Esophagus muscularis mucosa (tissue), 4 donors: ENCODE measurements at places on chromosomes 7 and 10. TPM values are rescaled to one million over a fixed set of nuclear protein-coding genes. Genes with fewer than 3 reads are reported as not detected.

GRCh38 chr10:61634746-61635145 is 28.0 kb upstream of the CABCOCO1 start:
- DNase-seq = no peak

- DNase-seq = no peak
Observed at GRCh38 chr10:97025613-97026242, 160.0 kb downstream of the SLIT1 start.

GRCh38 chr10:3897156-3897555 is 112.1 kb upstream of the KLF6 start:
- no peak for DNase-seq

DNA sequence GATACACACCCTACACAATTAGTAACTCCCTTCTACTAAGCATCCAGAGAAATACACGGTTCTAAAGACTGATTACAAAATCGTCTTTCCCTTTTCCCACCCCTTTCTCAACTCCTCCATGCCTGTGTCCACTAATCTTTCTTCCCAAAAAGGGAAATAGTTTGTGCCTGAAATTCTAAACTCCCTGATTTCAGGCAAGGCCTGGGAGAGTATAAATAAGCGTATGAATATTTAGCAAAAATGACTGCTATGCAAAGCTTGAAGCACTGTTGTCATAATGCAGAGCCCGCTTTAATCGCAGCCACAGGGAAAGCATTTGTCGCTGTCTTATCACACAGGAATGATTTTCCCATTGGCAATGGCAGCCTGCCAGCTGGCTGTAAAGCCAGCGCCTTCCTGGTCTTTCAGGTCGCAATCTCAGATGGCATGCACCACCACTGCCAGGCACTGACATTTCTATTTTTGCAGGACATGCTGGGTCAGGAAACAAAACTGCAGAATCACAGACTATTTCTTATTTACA is 142.9 kb upstream of the PCGF5 start:
- peak; percentile 87 for DNase-seq

Gene TBXAS1
- total RNA-seq = 10.8 TPM

Gene AQP1
- total RNA-seq = 518 TPM

Gene PDSS1
- total RNA-seq = 5.0 TPM

Gene KIAA1549
- total RNA-seq = 3.2 TPM

GRCh38 chr7:126605553-126605952 is 647.2 kb downstream of the GRM8 start:
- no peak for DNase-seq

DNA sequence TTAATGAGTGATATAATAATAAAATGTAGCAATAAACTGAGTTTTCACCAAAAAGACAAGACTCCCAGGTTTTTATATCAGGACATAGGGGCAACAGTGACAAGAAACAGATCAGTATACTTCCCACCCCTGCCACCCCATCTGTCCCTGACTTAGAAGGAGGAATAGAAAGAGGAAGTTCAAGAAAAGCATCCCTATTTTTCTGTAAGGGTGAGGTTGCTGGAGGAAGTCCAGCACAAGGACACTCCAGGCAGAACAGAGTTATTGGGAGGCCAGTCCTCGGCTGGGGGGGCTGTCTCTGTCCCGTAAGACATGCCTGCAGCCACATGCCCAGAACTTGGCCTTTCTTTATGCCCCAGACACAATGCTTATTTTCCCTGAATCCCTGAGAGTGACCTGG is 16.5 kb upstream of the TLX1 start:
- no peak for DNase-seq

DNA sequence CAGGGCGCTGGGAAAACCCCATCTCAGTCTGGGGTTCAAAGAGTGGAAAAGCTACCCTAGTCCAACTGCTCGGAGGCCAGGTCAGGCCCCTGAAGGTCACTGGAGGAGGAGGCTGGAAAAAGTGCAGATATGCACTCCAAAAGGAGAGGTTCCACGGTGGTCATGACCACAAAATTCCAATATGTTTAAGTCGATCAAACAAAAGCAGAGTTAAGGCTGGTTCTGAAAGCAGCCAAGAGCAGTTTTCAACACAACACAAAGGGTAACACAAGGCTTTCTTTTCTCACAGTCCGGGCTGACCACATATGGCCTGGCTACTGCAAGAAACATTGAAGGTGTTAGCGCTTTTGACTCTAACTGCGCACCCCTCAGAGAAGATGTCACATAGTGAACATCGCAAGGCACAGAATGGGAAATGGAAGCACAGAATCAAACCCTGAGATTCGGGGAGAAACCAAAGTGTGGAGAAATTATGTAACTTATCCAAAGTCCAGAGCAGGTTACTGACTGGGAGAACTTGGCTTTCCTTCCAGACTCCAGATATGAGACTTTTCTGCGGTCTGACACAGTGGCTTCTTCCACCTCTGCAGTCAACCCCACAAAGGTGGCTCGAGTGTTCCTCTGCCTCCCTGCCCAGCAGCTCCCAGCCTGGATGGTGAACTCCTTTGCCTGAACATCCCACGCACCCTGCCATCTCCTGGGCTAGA is 1.3 kb upstream of the GRB10 start:
- DNase-seq = no peak

Gene MLXIPL
- 9.6 TPM for total RNA-seq

Gene AZGP1
- 2.5 TPM for total RNA-seq

- DNase-seq = no peak
Observed at GRCh38 chr10:33249659-33250345, 84.7 kb downstream of the NRP1 start.

DNA sequence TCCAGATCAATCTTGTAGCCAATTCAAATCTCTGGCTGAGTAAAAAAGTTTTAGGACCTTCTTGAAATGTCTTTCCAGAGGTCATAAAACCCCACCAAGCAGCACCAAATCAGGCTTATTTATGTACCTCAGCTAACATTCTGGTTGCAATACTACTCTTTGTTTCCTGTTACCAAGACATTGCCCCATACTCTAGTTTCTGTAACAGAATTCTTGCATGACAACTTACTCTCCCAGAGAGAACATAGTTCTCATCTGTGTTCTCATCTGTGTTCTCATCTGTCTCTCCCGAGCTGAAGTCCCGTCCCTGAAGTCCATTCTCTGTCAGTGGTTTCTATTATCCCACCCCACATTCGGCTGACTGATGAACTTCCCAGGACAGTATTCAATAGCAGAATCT is 1285.1 kb downstream of the XPNPEP1 start:
- no peak for DNase-seq

Gene CNNM1
- 3.4 TPM for total RNA-seq

Gene CTBP2
- 125 TPM for total RNA-seq

GRCh38 chr10:125011926-125012705 is 70.2 kb downstream of the ZRANB1 start:
- no peak for DNase-seq

- DNase-seq = no peak
Observed at GRCh38 chr7:37899712-37900247, 16.8 kb downstream of the SFRP4 start.

DNA sequence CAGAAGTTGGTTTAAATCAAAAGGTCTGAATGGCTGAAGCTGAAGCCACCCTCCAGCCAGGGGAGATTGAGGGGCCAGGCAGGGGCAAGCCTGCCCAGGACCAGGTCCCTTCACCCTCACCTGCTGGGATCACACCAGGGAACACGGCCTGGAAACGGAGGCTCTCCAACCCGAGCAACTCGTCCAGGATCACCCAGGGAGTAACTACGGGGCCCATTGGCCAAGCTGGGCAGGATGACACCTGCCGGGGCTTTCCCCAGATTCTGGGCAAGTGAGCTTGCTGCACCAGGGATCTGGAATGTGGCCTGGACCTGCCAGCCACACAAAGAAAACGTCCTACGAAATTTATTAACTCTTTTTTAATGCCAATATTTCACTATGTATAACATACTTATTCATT is 30.4 kb upstream of the PPP2R2D start:
- DNase-seq = no peak

GRCh38 chr10:107806026-107806425 is 641.5 kb upstream of the SORCS1 start:
- DNase-seq = no peak

- no peak for DNase-seq
Observed at GRCh38 chr10:35783305-35783838, 141.3 kb upstream of the FZD8 start.
